Memory B cell (primary cell): ENCODE measurements at places on chromosomes 3 and 15.

DNA sequence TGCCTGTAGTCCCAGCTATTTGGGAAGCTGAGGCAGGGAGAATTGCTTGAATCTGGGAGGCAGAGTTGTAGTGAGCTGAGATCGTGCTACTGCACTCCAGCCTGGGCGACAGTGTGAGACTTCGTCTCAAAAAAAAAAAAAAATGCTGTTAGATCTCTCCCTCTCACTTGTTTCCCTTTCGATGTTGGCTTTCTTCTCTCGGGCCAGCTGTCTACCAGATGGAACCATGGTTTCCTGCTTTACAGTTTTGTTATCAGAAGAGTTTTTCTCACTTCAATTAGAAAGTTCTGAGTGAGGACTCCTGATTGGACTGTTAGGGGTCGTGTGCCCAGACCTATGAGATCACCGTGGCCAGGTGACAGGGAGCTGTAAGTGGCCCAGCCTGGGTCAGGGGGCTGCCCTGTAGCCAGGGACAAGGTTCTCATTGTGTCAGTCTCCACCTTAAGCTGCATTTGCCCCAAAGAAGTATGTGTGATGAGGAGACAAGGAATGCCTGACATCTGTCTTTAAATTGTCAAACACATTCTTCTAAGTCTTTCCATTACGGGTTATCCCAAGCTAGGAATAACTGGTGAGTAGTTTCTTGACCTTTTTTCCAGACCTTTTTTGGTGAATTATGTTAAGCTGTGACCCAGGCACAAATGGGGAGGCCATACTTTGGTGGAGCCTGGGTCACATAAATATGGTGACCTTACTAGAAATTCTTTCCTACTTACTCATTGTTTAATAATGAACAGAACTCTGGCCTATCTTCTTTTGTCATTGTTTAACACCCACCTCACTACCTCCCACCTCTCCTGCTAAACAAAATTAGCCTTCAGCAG, 25.2 kb downstream of the SNAPC5 start:
- DNase-seq = peak; percentile 35
- H3K27ac ChIP-seq = peak overlapping the region; percentile 46
- H3K4me1 ChIP-seq = peaks cover 13% of the 10 kb centered on the region
- H3K4me3 ChIP-seq = peak overlapping the region; percentile 64
- H3K27me3 ChIP-seq = no peaks in the 10 kb centered on the region
- peaks cover 4% of the 10 kb centered on the region for H3K36me3 ChIP-seq

GRCh38 chr3:177396733-177397132, 199.5 kb upstream of the TBL1XR1 start:
- no peak overlapping the region for H3K27ac ChIP-seq
- H3K4me1 ChIP-seq = no peaks in the 10 kb centered on the region
- no peaks in the 10 kb centered on the region for H3K36me3 ChIP-seq
- H3K27me3 ChIP-seq = no peaks in the 10 kb centered on the region
- no peak overlapping the region for H3K4me3 ChIP-seq
- DNase-seq = no peak

DNA sequence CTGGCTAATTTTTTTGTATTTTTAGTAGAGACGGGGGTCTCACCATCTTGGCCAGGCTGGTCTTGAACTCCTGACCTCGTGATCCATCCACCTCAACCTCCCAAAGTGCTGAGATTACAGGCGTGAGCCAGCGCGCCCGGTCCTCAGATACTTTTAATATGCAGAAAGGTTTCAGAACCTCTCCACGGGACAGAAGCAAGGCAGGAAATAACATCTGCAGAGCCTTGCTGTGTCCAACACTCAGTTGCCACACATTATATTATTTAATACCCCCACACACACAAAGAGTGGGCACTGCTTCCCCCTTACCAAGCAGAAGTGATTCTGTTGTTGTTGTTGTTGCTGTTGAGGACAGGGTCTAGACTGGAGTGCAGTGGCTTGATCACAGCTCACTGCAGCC, 28.0 kb downstream of the OSBPL10 start:
- H3K27ac ChIP-seq = peak overlapping the region; percentile 89
- DNase-seq = no peak
- peak overlapping the region; percentile 59 for H3K4me3 ChIP-seq
- peaks cover 61% of the 10 kb centered on the region for H3K4me1 ChIP-seq
- H3K27me3 ChIP-seq = no peaks in the 10 kb centered on the region

DNA sequence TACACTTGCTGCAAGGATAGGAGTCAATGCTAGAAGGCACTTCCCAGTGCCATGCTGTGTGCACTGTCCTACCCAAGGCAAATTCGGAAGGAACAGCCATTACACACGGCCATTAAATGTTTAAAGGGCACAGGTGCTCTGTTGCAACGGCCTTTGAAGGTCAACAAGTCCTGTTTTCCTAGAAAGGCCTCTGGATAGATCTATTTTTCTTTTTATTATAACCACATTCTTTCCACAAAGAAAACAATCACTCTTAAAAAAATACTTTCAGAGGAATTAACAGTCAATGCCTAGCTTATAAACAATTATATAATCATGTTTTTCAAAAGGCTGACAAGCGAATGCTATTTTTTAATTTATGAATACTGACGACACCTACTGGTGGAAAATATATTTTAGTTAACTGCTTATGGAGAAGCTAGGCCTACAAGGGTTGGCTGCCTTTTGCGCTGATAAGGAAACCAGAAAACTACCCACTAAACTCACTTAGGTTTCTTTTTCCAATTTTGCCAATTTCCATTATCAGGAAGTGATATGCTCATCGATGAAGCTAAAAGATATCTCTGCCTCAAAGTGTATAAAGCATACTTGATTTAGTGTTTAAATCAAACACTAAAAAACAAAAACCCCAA, 2.4 kb downstream of the ARHGEF3 start:
- H3K36me3 ChIP-seq = no peaks in the 10 kb centered on the region
- H3K4me3 ChIP-seq = peak overlapping the region; percentile 62
- peak; percentile 72 for DNase-seq
- peaks cover 22% of the 10 kb centered on the region for H3K4me1 ChIP-seq

GRCh38 chr3:179509701-179510100, 53.0 kb upstream of the ACTL6A start:
- no peaks in the 10 kb centered on the region for H3K4me1 ChIP-seq
- no peak overlapping the region for H3K4me3 ChIP-seq
- peaks cover 2% of the 10 kb centered on the region for H3K36me3 ChIP-seq

DNA sequence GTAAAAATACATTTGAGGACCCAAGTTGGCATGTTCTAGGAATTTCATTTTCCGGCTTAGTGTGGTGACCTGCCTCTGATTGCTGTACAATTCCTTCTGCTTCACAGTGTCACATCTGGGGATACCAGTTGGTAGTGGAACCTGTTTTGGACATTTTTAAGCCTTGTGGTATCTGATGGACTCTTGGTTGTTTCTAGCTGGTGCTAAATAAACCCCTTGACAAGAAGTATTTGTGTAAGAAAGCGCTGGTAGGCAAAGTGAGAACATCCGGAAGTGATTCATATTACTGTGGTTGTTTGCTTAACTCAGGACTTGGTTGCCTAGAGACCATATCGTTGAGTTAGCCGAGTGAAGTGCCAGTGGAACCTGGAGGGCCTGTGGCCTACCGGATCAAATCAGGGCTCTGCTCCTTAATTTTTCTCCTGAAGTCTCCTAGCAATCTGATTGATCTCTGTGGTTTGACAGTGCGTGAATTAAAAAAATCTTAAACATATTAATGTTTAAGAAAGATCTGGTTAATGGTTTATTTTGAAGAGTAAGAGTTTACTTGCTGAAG, 12.8 kb downstream of the IQGAP1 start:
- H3K27ac ChIP-seq = peak overlapping the region; percentile 99
- peaks cover 7% of the 10 kb centered on the region for H3K36me3 ChIP-seq
- peak; percentile 41 for DNase-seq
- H3K27me3 ChIP-seq = no peaks in the 10 kb centered on the region

- H3K27ac ChIP-seq = no peak overlapping the region
- no peaks in the 10 kb centered on the region for H3K27me3 ChIP-seq
- peaks cover 11% of the 10 kb centered on the region for H3K4me1 ChIP-seq
- H3K36me3 ChIP-seq = no peaks in the 10 kb centered on the region
Observed at GRCh38 chr3:156820692-156821080, 5.5 kb upstream of the LEKR1 start.

- no peak overlapping the region for H3K4me3 ChIP-seq
- no peaks in the 10 kb centered on the region for H3K4me1 ChIP-seq
- H3K27me3 ChIP-seq = no peaks in the 10 kb centered on the region
Observed at GRCh38 chr3:60217156-60217911, 1033.9 kb downstream of the FHIT start.

DNA sequence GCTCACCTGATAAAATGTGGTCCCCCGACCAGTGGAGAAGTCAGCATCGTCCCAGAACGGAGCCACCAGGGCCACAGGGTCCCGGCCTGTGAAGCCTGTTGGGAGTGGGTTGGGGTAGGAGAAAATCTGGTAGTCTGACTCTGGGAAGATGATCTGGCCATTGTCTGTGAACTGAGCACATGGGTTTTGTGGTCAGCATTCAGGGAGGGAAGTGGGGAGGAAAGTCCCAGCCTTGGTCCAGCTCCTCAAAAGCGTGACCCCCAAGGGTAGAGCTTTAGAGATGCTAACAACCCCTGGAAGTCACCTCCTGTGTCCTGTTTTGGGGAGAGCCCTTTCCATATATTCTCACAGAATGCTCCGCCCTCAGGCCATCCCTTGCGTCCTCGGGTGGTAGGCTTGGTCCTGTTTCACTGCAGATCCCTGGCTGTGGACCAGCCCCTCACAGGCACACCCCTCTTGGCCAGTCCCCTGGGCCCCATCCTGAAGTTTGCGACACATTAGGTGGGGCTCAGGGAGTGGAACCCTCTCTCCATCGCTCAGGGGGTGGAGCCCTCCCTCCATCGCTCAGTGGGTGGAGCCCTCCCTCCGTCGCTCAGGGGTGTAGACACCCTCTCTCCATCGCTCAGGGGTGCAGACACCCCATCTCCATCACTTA, 40.0 kb downstream of the MUC4 start:
- H3K27me3 ChIP-seq = peaks cover 11% of the 10 kb centered on the region
- no peak overlapping the region for H3K27ac ChIP-seq
- DNase-seq = no peak
- H3K36me3 ChIP-seq = no peaks in the 10 kb centered on the region
- peaks cover 3% of the 10 kb centered on the region for H3K4me1 ChIP-seq

DNA sequence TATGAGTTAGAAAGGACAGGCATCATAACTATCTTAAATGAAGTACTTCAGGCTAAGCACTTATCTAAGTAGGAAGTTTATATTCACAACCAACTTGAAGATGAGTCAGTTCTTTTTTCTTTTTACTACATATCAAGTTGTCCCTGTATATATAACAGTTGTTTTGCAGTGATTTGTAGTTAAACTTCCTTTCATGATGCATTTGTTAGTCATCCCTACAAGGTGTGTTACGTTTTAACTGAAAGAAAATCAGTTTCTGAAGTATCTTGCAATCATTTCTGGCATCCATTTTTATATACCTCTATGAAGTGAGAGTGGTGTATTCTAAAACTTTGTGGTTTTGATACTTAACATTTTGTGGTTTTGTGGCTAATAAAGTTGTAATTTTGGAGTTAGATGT, 46.1 kb downstream of the ZFAND6 start:
- no peak overlapping the region for H3K27ac ChIP-seq
- no peak overlapping the region for H3K4me3 ChIP-seq
- H3K4me1 ChIP-seq = peaks cover 43% of the 10 kb centered on the region
- no peak for DNase-seq

DNA sequence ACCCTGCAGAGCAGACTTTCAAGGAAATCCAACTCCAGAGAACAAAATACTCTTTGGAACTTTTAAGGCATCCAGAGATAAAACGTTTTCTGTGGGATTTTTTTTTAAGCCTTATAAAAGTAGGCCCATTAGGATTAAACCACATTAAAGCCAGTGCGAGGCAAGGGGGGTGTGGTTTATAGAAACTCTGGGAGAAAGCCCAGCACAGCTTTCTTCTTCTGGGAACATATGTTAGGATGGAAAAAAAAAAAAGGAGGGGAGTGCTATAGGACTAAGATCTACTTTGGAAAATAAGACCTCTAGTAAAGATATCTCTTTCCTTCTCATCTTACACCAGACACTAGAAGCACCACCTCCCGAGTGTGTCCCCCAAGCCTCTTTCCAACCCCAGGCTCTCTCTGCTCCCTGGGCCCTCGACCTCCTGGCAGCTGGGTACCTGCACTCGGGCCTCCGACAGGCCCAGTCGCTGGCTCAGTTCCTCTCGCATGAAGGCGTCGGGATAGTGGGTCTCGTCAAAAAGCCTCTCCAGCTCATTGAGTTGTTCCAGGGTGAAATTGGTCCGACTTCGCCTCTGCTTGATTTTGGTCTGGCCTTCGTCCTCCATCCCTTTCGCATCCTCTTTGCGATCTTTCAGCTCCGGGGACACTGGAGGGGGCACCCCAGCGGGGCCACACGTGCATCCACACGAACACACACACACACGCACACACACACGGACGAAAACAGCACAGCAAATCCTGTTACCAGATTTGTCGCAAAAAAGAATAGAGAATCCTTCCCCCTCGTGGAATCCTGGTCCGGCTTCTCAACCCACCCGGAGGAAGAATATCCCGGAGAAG, 3.8 kb downstream of the SHOX2 start:
- no peak for DNase-seq
- peaks cover 32% of the 10 kb centered on the region for H3K27me3 ChIP-seq
- H3K4me3 ChIP-seq = no peak overlapping the region
- H3K27ac ChIP-seq = peak overlapping the region; percentile 83
- peaks cover 11% of the 10 kb centered on the region for H3K36me3 ChIP-seq

GRCh38 chr3:58084788-58085543, 76.7 kb downstream of the FLNB start:
- H3K4me3 ChIP-seq = peak overlapping the region; percentile 50
- DNase-seq = no peak
- no peaks in the 10 kb centered on the region for H3K27me3 ChIP-seq
- peak overlapping the region; percentile 81 for H3K27ac ChIP-seq
- H3K4me1 ChIP-seq = peaks cover 25% of the 10 kb centered on the region
- peaks cover 23% of the 10 kb centered on the region for H3K36me3 ChIP-seq

- no peak overlapping the region for H3K27ac ChIP-seq
- H3K4me3 ChIP-seq = no peak overlapping the region
- no peak for DNase-seq
- H3K36me3 ChIP-seq = no peaks in the 10 kb centered on the region
- H3K27me3 ChIP-seq = peaks cover 1% of the 10 kb centered on the region
- H3K4me1 ChIP-seq = peaks cover 16% of the 10 kb centered on the region
Observed at GRCh38 chr15:88177451-88177850, 79.1 kb downstream of the NTRK3 start.

- DNase-seq = no peak
- H3K4me3 ChIP-seq = no peak overlapping the region
- H3K27ac ChIP-seq = no peak overlapping the region
- H3K27me3 ChIP-seq = no peaks in the 10 kb centered on the region
- H3K36me3 ChIP-seq = no peaks in the 10 kb centered on the region
Observed at GRCh38 chr15:27808182-27808581, 290.9 kb downstream of the OCA2 start.

DNA sequence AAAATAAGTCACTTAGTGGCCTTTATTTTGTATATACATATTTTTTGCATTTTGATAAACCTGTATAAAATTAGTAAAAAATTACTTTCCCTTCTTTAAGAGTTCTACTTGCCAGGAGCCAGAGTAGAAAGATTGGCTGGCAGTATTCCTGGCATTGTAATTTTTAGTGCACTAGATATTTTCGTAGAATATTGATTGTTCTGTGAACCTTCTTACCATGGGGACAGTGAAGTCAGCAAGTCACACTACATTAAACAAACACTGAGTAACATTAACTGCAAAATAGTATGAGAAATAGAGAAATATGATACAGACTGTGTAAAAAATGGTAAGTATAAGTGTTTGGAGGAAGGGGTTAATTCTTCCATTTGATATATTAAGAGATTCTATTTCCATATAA, 26.0 kb downstream of the TCF12 start:
- H3K4me3 ChIP-seq = no peak overlapping the region
- H3K36me3 ChIP-seq = peaks cover 23% of the 10 kb centered on the region
- no peak overlapping the region for H3K27ac ChIP-seq
- no peak for DNase-seq

GRCh38 chr3:123930445-123930844, 30.6 kb downstream of the CCDC14 start:
- H3K4me1 ChIP-seq = no peaks in the 10 kb centered on the region
- H3K4me3 ChIP-seq = no peak overlapping the region
- peaks cover 10% of the 10 kb centered on the region for H3K36me3 ChIP-seq
- DNase-seq = no peak
